Activated naive CD8-positive, alpha-beta T cell treated with anti-CD3 and anti-CD28 coated beads for 36 hours (primary cell): ENCODE measurements at places on chromosomes 3 and 15.

DNA sequence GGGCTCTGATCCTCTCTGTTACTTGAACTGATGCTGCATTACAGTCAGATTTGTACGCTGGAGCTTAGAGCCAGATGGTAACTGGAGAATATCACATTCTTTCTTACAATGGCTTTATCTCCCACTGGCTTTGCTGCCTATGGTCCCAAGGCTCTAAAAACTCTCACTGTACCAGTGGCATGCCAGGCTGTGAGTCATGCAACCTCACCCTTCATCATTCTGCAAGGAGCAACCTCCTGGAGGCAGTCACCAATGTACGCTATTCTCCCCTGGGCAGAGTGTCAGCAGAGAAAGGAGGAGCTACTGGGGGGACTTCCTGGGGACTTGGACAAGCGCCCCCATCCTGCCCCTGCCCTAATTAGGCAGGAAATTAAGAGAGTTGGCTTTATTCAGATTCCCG lies 97.9 kb upstream of the EIF1B start:
- no peak for DNase-seq

- DNase-seq = no peak
These were observed 96.5 kb downstream of the CCNL1 start for GRCh38 chr3:157063469-157063868.

- DNase-seq = no peak
These were observed 23.5 kb upstream of the EPHB3 start for GRCh38 chr3:184537885-184538665.

DNA sequence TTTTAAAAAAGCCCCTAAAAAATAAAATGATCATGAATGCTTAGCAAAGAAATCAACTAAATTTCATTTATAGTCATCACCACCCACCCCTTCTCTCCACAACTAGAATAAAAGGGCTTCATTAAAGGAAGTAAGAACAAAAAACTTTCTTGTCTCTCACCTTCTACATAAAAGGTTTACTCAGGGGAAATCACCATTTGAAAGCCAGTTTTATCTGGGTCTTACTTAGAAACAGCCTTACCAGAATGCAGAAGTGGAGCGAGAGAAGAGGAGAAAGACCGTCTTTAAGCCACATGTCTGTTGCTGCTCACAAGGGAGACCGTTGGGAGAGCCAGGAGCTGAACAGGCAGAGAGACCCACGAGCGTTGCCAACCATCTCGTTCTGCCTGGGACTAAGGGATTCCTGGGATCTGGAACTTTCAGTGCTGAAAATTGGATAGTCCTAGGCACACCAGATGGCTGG lies 350.1 kb upstream of the PROK2 start:
- DNase-seq = no peak

DNA sequence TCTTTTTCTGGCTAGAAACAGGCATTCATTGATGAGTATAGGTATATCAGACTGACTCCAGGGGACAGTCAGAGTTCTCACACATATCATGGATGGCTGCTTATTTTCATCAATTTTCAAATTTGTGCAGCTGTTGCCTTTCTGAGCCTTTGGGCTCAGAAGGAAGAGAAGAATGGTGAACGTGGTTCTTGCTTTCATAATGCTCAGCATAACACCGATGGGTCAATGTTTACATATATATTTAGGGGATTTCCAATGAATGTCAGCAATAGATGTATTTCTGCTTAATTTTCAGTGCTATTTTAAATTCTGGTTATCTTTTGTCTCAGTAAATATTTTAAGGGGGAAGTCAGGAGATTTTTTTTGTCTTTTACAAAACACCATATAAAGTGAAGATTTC lies 581.4 kb upstream of the DPPA4 start:
- DNase-seq = no peak

DNA sequence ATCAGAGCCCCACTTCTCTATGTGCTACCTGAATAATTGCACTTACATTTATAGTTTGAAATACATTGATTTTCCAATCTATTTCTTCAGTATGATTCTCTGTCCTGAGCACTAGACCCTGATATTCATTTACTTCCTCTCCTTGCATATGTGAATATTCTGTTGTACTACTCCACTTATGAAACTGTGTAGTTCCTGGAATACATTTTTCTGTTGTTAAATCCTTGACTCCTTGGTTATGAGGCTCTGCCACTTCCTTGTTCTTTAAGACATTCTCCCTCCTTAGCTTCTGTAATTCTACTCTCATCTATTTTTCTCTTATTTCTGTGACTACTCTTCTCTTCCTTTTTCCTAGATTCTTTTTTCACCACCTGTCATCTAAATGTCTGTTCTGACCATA lies 12.9 kb upstream of the MGA start:
- no peak for DNase-seq
